ENCODE measurements at places on chromosomes 7 and 10.

DNA sequence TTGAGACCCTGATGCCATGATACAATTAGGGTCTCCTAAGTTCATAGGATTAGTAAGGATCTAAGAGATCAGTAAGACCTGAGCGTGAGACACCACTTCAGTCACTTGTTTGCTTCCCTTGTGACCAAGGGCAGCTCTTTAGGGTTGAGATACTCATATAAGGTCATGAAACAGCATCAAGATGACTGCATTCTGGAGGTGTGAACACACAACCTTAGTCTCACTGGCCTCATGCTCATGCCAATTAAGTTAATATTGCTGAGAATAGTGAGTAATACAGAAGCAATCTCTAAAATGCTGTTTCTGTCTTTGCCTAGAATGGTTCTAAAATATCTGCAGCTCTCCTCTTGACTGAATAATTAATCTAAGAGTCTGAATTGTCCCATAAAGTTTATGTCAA lies 39.6 kb upstream of the KLHL7 start:
- DNase-seq: no peak

GRCh38 chr7:104851268-104851667 lies 162.7 kb upstream of the KMT2E start:
- no peak for DNase-seq

DNA sequence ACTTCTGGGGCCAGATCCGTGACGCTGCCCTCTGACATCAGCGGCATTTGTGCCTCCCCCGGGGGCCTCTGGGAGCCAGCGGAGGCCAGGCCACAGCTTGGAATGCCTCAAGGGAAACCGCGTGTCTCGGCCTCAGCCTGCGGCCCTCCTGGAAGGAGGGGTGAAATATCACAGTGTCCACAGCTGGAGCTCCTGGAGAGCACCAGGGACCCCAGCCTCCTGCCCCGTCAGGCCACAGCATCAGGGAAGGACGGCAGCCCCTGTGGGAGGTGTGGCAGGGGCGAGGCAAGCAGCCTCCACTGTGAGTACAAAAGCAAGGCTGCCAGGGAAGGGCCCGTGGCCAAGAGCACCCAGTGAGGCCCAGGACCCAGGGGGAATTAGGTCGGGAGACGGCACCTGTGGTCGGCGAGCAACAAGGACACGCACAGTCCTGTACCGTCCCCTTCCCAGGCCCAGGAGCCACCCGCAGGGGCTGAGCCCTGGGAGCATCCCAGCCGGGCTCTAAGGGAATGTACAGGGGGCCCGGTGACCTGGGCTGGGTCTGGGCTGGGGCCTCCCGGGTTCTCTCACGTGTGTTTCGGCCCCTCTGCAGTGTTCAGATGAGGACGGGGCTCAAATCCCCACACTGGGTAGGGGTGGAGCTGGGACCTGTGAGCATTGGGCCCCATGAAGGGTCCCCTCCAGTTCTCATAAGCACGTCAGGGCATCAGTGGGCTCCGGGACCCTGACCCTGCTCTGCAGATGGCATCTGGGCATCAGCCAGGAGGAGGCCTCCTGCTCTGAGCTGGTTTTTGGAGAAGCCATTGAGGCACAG lies 18.7 kb upstream of the KNDC1 start:
- no peak for DNase-seq

DNA sequence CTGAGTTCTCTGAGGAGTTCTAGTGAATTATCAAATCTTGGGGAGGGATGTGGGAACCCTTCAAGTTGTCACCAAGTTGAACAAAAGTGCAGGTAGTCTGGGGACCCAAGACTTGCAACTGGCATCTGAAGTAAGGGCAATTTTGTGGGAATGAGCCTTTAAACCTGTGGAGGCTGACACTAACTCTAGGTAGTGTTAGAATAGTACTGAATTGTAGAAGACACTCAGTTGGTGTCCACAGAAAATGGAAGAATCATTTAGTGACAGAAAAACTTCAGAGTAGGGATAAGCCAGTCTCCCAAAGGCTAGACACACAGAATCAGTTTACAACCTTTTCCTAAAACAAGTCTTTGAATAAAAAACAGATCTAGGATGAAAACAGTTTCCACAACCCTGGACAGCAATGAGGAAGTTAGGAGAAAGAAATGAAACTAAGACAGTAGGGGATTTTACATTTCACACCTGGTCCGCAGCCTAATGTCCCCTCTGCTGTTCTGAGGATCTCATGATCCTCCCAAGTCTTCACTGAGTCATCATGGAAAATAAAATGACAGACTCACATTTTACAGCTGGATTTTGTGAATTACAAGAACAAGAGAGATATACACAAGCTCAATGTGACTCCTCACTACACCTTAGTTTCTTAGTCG lies 23.0 kb upstream of the ING3 start:
- DNase-seq: no peak

DNA sequence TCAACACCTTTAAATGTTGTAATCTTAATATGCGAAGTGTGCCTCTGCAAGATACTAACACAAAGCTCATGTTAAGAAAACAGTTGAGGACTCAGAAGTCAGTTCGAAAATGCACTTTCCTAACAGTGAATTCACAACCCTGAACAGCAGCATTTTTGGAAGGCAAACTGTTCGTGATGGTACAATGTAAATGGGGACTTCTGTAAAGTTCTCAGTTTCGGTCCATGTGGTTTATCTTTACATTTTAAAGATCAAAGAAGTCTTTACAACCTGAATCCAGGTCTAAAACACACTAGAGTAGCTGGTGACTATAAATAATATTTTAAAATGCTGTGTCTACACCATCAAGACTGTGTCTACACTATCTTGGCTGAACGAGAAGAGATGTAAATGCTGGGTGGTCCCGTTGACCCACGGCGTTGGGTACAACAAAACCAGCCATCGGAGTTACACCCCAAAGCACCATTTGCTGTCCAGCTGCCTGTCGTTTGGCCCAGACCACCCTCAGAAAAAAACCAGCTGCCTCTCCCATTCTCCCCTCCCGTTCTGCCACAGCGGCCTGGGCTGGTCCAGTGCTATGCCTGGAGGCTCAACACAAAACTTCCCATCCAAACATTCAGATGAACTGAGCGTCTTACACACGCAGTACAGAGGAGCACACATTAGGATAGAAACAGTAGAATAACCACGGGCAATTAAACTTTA lies 42.9 kb downstream of the MKI67 start:
- DNase-seq: no peak

DNA sequence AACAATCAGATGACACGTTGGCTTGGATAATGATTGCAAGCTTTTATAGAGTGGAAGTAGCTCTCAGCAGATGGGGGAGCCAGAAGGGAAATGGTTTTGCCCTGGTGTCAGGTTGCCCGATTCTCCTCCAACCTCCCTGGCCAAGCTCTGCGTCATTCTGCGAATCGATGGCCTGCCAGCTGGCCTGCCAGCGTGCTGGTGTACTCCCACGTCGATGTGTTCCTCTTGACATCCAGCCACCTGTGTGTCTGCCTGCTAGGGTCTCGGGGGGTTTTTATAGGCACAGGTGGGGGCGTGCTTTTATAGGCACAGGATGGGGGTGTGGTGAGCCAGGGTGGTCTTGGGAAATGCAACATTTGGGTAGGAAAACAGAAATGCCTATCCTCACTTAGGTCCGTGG lies 4.6 kb downstream of the NET1 start:
- no peak for DNase-seq

- no peak for DNase-seq
Observed at GRCh38 chr10:14150526-14150925, 180.2 kb downstream of the FRMD4A start.

DNA sequence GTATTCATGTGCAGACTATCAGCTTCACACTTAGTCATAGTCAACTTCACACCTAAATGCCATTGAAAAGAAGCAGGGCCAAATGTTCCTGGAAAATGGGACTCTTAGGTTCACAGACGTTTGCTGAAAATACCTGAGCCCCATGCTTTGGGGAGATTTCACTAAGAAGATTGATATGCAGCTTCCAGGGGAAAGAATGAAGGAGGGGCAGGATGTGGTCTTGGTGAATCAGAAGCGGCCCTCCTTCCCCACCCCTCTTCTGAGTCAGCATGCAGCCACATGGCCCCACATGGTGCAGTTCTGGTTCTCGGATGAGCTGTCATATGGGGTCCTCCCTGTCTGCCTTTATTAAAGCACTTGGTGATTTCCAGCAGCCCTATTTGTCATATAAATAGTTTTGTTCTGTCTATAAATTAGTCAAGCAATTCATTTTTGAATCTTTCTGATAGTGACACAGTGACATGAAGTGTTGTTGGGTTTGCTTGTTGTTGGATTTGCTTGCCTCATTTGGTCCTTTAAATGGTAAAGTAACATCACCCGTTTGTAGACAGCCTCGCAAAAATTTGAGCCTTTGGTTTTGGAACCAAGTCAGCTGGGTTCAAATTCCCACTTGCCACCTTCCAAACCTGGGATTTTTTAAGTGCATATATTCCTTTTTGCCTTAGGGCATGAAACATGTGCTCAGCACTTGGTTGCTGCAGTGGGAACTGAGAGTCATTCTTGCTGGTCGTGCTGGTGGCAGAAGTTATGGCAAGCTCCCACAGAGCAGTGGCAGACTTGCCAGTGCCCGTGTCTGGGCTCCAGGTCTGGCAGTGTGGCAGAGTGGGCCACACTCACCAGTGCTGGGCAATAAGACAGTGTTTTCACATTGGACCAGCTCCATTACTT lies 68.1 kb upstream of the CDK6 start:
- DNase-seq: peak; percentile 37

- no peak for DNase-seq
Observed at GRCh38 chr10:129626796-129627435, 159.9 kb downstream of the MGMT start.

DNA sequence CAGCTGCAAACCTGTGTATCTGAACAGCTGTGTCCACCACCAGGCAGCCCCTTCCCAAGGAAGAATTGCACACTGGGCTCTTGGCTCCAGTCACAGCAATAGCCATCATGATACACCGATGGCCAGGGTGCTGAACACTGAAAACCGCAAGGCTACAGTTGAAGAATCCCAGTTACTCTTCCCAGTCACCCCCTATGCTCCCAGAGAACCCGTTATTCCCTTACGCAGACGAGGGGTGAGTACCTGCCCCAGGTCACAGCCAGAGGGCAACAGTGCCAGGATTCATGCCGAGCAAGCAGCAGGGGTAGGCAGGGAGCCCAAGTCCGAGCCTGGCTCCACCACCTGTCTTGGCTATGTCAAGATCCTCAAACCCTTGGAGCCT lies 57.8 kb downstream of the RASGEF1A start:
- DNase-seq: no peak

- no peak for DNase-seq
Observed at GRCh38 chr10:94757916-94758315, 4.6 kb upstream of the CYP2C19 start.

DNA sequence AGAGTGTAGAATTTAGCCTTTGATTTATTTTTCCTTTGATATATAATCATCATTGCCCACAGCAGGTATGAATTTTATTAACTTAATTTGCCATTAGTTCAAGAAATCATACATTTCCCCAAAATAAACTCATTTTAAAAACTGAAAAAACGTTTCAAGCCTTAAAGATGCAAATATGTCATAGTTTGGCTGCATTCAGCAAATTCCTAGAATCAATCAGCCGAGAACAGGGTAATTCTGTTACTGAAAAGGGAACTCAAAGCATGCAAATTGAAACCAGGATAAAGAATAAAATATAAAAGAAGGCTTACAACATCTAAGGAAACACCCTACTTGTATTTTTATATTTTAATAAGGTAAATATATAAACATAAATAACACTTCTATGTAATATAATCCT lies 233.8 kb upstream of the PRKCQ start:
- no peak for DNase-seq

DNA sequence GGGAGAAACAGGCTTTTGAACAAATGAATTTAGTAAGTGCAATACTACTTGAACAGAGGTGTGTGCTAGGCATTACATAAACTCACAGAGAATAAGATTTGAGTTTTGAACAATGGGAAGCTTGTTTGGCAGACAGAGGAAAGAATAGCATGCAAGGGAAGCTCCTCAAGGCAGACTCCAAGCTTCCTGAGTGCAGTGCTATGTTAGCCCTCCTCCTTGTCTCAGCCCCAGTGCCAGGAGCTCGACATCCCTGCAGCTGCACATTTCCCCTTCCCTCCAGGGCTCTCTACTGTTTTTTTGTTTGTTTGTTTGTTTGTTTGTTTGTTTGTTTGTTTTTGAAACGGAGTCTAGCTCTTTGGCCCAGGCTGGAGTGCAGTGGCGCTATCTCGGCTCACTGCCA lies 237.5 kb downstream of the IPMK start:
- DNase-seq: no peak

- DNase-seq: no peak
Observed at GRCh38 chr10:48765527-48765926, 80.9 kb downstream of the WDFY4 start.

GRCh38 chr7:128427289-128427891 lies 17.6 kb upstream of the IMPDH1 start:
- DNase-seq: no peak

DNA sequence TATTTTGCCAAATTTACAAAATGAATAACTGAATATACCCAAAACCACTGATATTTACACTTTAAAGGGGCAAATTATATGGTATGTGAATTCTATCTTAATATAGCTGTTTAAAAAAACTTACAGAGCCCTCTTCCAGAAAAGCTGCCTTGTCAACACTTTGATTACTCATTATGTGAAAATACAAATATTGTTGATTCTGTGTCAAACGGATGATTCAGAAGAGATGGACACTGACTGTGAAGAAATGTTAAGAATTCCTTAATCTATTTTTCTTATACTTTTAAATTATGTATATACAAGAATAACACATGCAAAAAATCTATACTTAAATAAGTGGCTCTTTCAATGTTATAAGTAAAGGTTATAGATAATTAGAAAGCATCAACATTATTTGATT lies 41.5 kb downstream of the SMURF1 start:
- DNase-seq: no peak

DNA sequence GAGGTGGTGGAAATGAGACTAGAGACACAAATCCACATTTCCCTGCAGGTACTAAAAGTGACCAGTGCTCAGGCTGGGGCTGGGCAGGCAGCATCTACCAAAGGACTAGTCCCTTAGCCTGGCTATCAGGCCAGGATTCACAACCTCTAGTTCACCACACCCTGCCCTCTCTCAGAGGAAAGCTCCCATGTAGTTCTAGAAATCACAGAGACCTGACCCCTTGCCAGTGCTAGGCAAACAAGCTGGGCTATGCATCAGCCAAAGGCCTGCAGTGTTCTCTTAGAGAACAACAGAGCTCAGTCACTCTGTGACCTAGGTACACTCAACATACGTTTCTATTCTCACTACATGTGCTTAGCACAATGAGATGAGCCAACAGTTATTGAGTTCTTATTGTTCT lies 26.7 kb upstream of the LRRC4 start:
- no peak for DNase-seq
